ENCODE measurements at places on chromosomes 6 and 20. TPM values are rescaled to one million over a fixed set of nuclear protein-coding genes. Genes with fewer than 3 reads are reported as not detected.

DNA sequence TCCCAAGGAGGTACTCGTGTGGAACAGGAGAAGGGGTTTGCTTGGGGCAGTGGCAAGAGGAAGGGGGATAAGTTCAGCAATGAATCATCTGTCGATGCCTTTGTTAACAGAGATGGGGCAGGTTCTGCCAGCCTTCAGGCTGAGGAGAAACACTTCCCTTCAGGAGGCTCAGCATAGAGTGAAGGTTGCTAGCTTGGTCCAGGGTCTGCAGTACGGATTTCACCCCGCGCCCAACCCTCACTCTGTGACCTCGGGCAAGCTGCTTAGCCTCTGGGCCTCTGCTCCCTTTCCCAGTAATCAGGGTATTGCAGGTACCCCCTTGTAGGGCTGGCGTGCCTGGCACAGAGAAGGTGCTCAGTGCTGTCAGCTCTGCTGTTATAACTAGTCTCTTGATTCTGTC lies 7.5 kb downstream of the CAPN11 start:
- H3K27ac ChIP-seq = no peak overlapping the region
- no peak overlapping the region for H3K4me3 ChIP-seq
- H3K36me3 ChIP-seq = no peaks in the 10 kb centered on the region
- no peak for DNase-seq
- peaks cover 6% of the 10 kb centered on the region for H3K4me1 ChIP-seq

DNA sequence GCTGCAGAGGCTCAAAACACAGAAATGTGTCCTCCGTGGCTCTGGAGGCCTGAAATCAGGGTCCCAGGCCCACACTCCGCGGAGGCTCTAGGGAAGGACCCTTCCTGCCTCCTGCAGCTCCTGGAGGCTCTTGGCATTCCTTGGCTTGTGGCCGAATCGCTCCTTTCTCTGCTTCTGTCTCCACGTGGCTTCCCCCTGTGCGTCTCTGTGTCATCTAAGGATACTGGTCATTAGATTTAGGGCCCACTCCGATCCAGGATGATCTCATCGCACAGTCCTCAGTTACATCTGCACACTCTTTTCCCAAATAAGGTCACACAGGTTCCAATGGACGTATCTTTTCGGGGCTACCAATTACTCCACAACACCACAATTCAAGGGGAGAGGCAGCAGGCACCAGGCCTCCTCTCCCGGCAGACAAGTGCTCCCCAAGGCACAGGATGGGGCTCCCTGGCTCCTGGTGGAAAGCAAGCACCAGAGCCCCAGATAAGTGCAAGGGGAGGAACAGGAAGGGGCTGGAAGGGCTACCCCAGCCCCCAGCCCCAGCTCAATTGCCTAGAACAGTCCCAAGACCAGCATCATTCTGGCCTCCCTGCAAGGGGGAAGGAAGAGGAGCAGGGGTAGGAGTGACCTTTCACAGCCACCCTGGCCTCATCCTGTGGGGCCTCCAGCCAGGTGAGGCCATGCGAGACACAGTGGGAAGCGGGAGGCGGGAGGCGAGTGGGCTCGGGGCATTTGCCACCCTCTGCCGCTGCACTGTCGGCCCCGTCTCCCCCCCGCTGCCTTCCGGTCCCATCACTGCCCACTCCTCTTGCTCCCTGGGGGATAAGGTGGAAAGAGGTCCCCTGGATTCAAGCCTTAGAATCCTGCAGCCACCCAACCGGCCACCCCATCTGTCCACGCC lies 16.3 kb downstream of the NTSR1 start:
- H3K4me3 ChIP-seq = no peak overlapping the region
- H3K36me3 ChIP-seq = peaks cover 8% of the 10 kb centered on the region
- peaks cover 18% of the 10 kb centered on the region for H3K27me3 ChIP-seq
- no peak overlapping the region for H3K27ac ChIP-seq
- peaks cover 15% of the 10 kb centered on the region for H3K4me1 ChIP-seq

The ZMYND8 gene
- total RNA-seq = 51.0 TPM

DNA sequence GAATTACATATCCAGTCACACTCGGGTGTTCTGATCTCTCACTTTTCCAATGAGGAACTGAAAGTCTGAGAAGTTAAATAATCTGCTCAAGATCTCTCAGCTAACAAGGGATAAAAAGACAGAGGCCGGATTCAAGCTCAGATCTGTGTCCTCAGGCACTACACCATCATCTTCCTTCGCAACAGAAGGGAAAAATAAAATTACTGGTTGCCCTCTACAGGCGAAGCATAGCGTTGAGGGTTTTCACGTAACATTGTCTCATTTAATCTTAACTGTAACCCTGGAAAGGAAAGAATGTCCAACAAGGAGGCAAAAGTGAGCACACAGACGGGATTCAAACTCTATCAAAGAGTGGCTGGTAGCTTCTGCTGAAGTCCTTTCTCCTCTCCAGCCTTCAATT lies 67.8 kb upstream of the ANKEF1 start:
- peaks cover 10% of the 10 kb centered on the region for H3K27me3 ChIP-seq
- H3K4me1 ChIP-seq = no peaks in the 10 kb centered on the region
- no peak for DNase-seq
- H3K27ac ChIP-seq = no peak overlapping the region
- no peak overlapping the region for H3K4me3 ChIP-seq

GRCh38 chr6:163226181-163226835 lies 188.2 kb upstream of the QKI start:
- H3K36me3 ChIP-seq = no peaks in the 10 kb centered on the region
- DNase-seq = no peak
- no peaks in the 10 kb centered on the region for H3K27me3 ChIP-seq
- H3K27ac ChIP-seq = no peak overlapping the region
- no peak overlapping the region for H3K4me3 ChIP-seq
- no peaks in the 10 kb centered on the region for H3K4me1 ChIP-seq

Measured in activated naive CD8-positive, alpha-beta T cell treated with anti-CD3 and anti-CD28 coated beads, Interleukin-2, amount 10 ng/mL, durations not matched to agents 7 days and 5 days (primary cell).